Hindlimb muscle (tissue), 1 donor: ENCODE measurements at places on chromosomes 3 and 15. TPM values are rescaled to one million over a fixed set of nuclear protein-coding genes. Genes with fewer than 3 reads are reported as not detected.

The HIGD2B gene
- polyA plus RNA-seq = not detected

The CHRNB4 gene
- 0.30 TPM for polyA plus RNA-seq

The MAP1A gene
- polyA plus RNA-seq = 45.2 TPM

DNA sequence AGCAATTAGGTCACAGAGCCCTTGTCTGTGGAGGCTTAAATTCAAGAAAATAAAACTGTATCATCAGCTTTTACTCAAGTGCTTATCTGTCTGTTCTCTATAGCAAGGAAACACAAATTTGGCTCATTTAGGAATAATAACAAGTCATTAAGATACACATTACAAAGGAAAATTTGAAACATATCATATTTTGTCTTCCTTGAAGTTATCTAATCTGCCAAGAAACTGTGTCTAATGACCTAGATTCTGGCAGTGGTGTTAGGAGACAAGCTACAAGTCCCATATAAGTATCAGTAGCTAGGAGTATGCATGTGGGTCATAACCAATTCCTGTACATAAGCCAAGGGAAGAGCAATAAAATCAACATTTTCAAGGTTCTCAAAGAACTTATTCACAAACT is 108.2 kb upstream of the SETMAR start:
- DNase-seq = no peak

DNA sequence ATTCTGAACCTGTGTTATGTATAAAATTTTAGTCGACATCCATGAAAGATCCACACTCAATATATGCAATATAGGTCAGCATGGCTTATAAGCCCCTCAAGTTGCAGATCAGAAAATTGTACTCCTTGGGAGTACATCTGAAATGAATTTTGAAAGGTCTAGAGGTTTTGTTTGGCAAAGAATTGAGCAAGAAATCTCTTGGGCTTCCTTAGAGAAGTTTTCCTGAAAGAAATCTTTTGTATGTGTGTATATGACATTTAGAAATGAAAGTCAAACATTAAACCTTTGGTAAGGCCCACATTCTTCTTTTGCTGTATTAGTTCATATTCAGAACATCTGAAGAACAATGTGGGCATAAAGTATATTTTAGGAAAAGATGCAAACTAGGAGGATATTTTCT is 1006.6 kb downstream of the NAALADL2 start:
- no peak for DNase-seq

DNA sequence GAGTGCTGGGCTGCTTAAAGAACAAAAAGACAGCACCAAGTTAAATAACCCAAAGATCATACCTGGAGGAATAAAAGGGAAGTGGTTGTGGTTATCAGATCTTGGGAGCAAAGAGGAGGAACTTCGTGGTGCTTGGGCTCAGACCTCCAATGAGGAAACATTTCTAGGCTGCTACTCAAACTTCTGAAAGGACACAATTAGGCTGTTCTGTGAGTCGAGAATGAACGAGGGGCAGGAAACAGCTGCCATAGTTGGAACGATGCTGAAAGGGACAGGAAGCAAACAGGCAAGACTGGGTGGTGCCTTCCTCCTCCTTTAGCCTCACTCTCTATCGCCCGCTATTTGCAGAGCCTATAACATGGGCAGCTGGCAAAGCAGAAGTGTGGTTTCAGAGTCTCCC is 276.3 kb upstream of the ARRDC4 start:
- no peak for DNase-seq

- DNase-seq = no peak
Observed at GRCh38 chr15:96341513-96342405, 11.3 kb downstream of the NR2F2 start.
